ENCODE measurements at places on chromosomes 16 and 17.

GRCh38 chr16:81612351-81613163 is 166.5 kb upstream of the PLCG2 start:
- no peak for DNase-seq

GRCh38 chr16:84618581-84619460 is 943 bp upstream of the COTL1 start:
- DNase-seq: no peak

GRCh38 chr16:12917246-12917645 is 15.8 kb downstream of the SHISA9 start:
- DNase-seq: no peak

- DNase-seq: no peak
These were observed at the start of gene PSMB10 for GRCh38 chr16:67936124-67936879. Gene PSMB10, minus strand, starts transcription at chr16:67936850. Its CDS starts 101 bp downstream, at chr16:67936749.

DNA sequence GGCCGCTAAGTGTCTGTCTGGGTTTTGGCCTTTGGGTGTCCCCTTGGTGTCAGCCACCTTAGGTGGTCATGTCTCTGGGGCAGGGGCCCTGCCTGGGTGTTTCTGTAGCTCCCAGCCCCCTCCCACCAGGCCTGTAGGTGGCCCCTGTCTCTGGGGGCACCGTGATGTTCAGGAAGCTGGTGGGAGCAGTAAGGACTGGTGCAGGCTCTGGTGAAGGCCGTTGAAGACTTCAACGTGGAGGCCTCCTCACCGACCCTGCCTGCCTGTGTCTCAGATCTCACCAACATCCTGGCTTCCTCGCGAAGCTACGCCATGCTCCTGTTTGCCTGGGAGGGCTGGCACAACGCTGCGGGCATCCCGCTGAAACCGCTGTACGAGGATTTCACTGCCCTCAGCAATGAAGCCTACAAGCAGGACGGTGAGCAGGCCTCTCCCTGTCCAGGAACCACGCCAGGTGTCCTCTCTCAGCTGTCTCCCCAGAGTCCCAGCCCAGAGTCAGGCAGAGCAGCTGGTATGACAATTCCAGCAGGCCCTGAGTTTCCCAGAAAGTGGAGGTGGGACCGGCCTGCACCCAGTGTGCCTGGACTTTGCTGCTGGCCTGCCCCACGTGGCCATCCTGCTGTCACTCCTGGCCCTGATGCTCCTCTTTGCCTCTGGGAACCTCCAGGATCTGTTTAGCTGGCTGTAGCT is 2.8 kb downstream of the ACE start:
- DNase-seq: no peak

DNA sequence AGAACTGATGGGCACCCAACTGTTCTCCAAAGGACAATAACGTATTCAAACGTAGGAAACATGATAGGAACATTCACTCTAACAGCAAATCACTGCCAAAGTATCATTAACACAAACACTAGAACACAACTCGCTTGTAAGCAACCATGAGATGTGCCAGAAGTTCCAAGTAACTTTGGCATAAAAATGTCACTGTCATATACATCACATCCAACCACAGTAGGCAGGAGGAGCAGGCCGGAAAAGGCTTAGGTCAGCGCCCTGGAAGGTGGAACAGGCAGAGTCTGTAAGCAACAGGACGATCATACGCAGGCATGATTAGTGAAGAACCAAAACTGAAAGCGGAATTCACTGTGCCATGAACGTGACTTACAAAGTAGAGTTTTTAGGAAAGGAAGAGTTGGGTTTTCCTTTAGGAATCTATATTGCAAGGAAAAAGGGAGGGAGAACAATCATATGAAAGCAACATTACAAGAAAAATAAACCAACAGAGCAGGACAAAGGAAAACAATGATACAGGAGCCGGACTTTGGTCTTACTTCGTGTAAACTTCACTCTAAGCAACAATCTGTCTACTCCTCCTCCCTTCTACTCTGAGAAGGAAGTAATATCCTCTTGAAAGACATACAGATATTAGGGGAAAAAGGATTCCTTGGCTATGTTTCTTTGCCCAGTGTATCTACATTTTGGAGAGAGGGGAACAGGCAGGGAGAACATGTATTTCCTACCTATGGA is 52.3 kb downstream of the YWHAE start:
- no peak for DNase-seq

DNA sequence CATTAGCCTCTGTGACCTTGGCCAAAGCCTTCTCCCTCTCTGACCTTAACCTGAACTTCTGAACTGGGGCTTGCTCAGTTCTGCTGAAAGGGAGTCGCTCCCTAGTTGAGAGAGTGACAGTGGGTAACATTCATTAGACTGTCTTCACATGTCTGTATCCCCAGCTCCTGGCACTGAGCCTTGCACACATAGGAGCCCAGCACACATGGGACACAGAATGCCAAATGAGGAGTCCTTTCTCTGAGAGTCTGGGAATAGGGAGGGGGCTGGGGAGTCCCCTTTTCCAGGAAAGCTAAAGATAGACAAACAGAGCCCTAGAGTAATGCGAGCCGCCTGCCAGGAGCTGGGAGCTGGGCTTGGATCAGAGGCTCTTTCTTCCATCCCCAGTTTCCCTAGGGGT is 2.5 kb downstream of the TAC4 start:
- DNase-seq: no peak

GRCh38 chr17:41824086-41824485 is 11.3 kb downstream of the FKBP10 start:
- no peak for DNase-seq

- DNase-seq: no peak
These were observed 24.4 kb downstream of the HS3ST4 start for GRCh38 chr16:25716186-25716585.

- no peak for DNase-seq
These were observed 89.3 kb downstream of the SMG6 start for GRCh38 chr17:2214047-2214928.

DNA sequence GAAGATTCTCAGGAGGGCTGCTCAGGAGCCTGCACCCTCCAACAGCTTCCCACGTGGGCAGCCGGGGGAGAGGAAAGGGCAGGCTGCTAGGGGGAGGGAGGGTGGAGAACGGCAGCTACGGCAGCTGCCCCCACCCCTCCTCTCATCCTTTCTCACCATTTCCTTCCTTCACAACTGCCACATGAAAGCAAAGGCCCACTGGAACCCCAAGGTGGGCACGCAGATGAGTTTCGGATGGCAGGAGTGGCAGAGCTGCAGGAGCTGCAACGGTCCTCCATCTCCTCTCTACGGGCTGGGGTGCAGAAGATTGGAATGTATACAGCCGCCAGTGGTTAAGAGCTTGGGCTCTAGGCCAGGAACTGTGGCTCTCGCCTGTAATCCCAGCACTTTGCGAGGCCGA is 77.7 kb downstream of the GAS7 start:
- no peak for DNase-seq

- no peak for DNase-seq
These were observed 586.0 kb downstream of the TOX3 start for GRCh38 chr16:51960931-51961330.

- DNase-seq: no peak
These were observed 3.2 kb downstream of the TMEM208 start for GRCh38 chr16:67229906-67230808.

DNA sequence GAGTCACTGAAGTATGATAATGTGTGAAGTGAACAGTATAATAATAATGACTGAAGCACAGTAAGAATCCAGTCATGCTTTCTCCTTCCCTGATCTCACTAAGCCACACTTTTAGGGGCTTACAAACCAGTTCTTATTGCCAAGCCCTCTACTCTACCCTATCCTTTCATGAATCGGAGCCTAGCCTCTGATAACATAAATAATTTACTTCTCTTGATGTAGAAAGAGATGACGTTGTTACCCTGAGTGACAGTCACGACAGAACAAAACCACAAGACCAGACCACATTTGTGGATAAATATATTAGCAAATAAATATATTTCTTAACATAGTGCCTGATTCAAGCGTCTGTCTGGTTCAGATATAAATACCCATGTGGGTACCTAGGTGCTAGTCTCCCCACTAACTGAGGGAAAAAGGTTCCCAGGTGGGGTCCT is 1.4 kb upstream of the SUPT4H1 start:
- no peak for DNase-seq

DNA sequence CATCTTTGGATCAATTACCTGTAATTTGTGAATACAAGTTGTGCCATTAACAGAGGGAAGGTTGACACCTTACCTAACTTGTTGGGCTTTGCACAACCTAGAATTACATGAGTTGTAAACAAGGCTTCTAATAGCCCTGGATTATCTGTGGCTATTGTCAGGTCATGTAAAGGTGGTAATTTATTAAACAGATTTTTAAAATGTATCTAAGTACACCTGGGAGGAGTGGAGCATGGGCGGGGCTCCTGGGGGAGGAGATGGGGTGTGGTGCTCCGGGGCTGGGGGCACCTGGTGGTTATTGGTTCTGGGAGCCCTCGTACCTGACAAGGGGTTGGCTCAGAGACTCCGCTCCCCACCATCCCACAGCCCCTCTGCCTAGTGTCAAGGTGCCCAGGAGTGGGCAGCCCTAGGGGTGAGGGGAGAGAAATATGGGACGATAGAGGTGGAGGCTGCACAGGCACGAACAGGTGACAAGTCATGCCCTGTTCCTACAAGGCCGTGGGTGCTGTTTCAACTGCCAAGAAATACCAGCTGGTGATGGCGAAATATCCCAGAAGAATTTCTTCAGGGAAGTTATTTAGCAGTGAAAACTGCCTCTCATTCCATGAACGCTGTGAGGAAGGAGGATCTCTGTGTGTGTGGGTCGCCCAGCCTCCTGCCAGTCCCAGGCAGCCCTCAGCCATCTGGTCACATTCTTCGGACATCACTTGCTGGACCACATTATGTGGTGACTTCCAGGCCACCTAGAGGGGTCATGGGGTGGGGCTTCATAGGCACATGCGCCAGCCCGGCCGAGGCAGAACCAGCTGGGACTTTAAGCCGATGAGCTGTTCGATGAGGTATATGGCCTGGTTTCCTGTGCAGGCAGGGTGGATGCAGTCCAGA is 55.5 kb upstream of the IRX3 start:
- no peak for DNase-seq

DNA sequence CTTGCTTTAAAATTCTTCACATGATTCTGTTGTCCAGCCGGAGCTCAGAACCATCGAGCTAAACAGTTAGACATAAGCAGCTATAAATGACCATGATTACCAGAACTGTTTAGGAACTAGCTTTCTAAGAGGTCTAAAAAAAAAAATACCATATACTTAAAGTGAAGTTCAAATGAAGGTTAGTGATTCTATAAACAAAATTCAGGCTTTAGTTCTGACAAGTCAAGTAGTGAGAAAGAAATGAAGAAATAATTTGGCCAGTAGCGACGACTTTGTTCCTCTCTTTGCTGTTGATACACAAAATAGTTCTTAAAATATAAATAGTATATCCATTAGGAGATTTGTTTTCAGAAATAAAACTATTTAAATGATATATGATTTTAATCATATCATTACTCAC is 27.7 kb downstream of the ABCA8 start:
- DNase-seq: no peak

DNA sequence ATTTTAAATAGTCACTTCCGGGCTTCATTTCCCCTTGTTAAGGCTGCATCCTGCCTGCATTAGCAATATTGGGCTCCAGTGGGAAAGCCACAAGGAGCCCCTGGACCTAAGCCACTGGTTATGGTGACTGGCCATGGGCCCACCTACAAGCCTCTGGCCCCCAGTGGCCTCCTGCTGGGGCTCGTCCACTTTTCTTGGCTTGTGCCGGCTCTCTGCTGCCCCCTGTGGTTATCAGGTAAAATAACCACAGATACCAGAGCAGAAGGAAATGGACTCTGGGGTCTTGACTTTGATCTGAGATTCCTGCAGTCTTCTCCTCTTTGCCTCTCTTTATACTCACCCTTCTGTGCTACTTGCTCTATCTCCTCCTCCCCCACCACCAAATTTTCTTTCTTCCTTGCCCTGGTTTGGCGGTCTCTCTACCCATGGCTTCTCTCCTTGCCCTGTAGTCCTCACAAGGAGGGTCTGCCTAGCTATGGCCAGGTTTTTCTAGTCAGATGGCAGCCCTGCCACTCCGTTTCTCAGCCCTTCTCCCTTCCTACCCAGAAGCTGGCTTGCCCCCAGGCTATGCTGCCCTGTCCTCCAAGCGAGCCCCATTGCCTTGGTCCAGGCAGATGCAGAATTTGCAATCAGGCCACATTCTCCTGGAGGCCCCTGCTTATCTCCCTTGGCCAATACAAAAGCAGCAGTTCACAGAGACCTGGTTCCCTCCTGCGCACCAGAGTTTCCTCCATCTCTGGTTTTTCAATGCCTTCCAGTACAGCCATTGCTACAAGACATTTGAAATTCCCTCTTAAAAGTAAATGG is 82.9 kb upstream of the RCVRN start:
- no peak for DNase-seq

GRCh38 chr16:28865722-28866453 is 2.2 kb downstream of the SH2B1 start:
- DNase-seq: no peak

DNA sequence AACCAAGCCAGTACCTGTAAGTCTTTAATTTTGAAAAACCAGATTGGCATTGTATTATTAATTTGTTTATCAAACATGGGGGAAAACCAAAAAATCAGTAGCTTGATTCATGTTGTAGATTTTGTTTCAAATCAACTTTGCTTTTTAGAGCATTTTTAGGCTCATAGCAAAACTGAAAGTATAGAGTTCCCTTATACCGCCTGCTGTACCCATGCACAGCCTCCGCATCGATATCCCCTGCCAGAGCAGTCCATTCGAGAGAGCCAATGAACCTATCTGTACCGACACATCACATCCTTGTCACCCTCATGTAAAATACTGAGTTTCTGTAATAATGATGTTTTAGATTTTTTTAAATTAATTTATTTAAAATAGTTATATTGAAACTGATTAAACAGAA is 16.2 kb upstream of the MRC2 start:
- DNase-seq: no peak

GRCh38 chr17:68255731-68256538 is 8.1 kb downstream of the AMZ2 start:
- no peak for DNase-seq

- DNase-seq: no peak
These were observed 626 bp downstream of the PELP1 start for GRCh38 chr17:4703330-4703691.

GRCh38 chr17:65074778-65075250 is 18.3 kb upstream of the GNA13 start:
- DNase-seq: no peak

GRCh38 chr16:3825103-3825502 is 55.4 kb downstream of the CREBBP start:
- no peak for DNase-seq

Measured in vagina (tissue), 2 donors.